Stimulated activated CD4-positive, alpha-beta T cell treated with anti-CD3 and anti-CD28 coated beads, Interleukin-2, amount 100 ng/mL, for 4 hours (primary cell): ENCODE measurements at places on chromosomes 5 and 9.

DNA sequence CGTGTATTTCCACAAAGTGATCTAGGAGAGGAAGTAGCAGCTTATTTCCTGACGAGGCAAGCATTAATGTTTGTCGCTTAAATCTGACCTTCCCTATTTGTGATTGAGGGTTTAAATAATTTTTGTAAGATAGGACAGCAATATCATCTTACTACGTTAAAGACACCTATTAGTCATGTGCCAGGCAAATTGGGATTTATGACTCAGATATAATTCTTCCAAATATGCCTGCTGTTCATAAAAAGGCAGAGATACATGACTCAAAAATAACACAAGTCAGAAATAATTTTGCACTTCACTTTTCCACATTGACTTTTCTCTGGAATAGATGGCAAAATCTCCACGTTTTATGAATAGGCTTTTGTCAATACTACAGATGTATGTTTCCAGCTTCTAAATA lies 43.0 kb upstream of the CDH12 start:
- no peak for DNase-seq

- DNase-seq: no peak
These were observed 210.5 kb downstream of the GADD45G start for GRCh38 chr9:89815061-89815902.

GRCh38 chr9:16515207-16515606 lies 355.3 kb downstream of the BNC2 start:
- DNase-seq: no peak

DNA sequence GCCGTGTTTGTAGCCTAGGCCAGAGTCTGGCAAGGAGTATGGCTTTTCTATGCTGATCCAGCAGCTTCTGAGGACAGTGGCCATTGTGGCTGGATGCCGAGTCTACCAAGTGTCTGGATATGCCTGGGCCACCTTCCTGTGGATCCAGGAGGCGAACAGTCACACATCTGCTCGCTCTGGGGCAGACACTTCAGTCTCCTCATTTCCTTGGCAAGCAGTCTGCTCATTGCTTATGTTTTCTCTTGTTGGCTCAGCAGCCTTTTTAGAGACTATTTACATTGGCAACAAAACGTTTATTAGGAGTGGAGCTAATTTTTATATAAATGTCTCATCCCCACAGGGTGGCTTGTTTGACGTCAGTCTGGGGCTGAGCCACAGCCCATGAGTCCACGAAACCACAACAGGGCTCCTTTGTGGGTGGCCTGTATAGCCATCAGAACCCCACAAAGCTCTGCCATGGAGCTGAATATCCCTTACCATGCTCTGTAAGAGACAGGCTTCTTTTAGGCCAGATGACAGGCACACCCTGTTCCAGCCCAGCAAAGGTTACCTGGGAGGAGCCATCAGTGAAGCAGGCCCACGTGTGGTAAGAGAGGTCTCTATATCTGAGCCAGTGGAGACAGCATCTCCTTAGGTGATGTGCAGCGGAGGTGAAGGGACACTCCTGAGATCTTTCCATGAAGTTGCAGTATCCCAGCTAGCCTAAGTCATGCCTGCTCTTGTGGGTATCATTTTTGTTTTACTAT lies 221.7 kb downstream of the DIRAS2 start:
- DNase-seq: no peak

- no peak for DNase-seq
These were observed 69.1 kb downstream of the MYO10 start for GRCh38 chr5:16866795-16867576.

GRCh38 chr5:67680099-67680498 lies 483.5 kb upstream of the CD180 start:
- DNase-seq: no peak

DNA sequence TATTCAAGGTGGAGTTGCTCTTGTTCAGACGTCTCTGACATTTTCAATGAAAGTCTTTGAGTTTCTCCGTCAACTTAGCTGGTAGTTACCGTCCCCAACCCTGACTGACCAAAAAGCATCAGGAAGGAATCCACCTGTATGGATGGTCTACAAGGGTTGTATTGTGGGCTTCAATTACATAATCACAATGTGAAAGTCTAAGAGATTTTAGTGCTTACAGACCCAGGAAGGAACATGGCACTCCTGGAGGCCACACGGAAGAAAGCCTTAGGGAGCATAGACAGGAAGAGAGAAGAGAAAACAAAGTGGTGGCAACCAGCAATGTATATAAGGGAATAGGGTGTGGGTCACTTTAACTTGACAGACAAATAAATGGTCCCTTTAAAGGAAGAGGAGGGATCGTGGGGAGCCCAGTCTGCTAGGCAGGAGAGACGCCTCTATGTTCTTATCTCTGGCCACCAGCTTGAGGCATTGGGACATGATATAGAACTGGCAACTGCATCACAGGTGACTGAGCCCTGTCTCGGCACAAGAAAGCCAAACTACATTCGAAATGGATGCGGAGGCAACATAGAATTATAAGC lies 80.4 kb downstream of the ALDH7A1 start:
- DNase-seq: no peak

GRCh38 chr9:74443036-74443750 lies 53.9 kb upstream of the RORB start:
- no peak for DNase-seq

DNA sequence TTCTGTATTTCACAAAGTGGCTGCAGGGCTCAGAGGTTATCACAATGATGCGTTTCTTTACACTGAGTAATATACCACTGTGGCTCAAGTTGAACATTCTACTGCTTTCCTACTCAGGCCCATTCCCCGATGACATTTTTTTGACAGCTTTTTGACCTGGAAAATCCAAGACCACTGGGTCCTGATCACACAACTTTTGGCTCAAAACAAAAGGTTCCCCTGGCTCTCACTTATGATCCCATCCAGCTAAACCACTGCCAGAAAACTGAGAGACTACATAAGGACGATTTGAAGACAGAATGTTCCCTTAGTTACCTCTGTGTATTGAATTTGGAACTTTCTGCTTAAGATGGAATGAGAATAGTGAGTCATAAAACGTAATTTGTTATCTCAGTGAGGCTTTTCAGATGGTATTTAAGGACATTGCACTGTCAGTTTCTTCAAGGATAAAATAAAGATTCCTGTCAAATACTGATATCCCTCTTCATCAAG lies 78.0 kb upstream of the FBXL7 start:
- no peak for DNase-seq

DNA sequence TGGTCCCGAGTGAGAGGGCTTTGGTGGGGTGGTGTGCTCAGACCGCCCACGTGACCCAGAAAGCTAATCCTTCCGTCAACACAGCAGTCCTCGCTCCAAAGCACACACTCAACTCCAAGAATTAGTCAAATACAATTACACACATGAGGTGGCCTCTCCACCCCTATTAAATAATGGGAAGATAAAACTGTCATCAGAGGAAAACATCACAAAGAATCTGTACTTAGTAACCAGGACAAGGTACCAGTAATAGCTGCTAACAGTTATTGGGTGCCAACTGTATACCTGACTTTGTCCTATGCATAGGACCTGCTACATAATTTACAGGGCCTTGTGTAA lies 222.8 kb downstream of the HSPA4 start:
- no peak for DNase-seq
